CD4-positive, alpha-beta T cell treated with Interleukin-4 for 1 hour (primary cell): ENCODE measurements at places on chromosomes 11 and 22.

- no peak for DNase-seq
Measured at GRCh38 chr11:74694136-74694930, 36.9 kb downstream of the CHRDL2 start.

- DNase-seq: peak; percentile 69
Measured at GRCh38 chr11:118240999-118241763, 11.0 kb downstream of the MPZL3 start.

DNA sequence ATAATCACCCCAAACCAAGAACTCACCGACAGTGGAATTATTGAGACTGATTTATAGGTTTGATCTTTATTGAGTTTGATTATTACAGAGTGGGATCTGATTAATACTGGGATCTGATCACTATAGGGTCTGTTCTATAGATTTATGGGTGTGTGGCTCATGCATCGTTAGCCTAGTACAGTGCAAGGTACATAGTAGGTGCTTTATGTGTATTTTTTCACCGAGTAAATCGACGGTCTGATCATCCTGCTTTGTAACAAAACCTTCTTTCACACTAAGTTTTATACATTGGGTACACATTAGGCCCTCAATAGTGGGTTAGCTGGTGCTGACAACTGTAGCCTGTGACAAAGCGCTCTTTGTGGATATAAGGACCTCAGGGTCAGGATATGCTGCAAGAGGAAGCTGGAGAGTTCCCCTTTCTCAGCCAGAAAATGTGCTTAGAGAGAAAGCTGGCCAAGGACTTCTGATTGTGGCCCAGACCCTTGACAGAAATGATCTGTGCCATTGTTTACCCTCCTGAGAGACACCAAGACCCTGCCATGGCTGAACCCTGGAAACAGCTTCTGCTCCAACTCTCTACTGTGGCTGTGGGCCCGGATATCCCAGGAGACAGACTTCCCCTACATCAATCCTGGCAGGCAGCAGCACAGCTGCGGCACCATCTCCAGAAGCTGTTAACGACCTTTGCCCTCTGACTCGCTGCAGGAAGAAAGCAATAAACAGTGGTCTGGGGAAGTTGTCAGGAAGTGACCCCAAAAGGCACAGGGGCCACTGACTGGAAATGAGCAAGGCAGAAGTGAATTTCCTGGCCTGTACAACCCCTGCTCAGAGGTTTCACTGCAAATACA, 16.1 kb upstream of the TPP1 start:
- peak; percentile 22 for DNase-seq

- DNase-seq: no peak
Measured at GRCh38 chr11:36464720-36465119, 45.4 kb downstream of the TRAF6 start.

- DNase-seq: no peak
Measured at GRCh38 chr11:16923987-16924386, 90.2 kb downstream of the PLEKHA7 start.

DNA sequence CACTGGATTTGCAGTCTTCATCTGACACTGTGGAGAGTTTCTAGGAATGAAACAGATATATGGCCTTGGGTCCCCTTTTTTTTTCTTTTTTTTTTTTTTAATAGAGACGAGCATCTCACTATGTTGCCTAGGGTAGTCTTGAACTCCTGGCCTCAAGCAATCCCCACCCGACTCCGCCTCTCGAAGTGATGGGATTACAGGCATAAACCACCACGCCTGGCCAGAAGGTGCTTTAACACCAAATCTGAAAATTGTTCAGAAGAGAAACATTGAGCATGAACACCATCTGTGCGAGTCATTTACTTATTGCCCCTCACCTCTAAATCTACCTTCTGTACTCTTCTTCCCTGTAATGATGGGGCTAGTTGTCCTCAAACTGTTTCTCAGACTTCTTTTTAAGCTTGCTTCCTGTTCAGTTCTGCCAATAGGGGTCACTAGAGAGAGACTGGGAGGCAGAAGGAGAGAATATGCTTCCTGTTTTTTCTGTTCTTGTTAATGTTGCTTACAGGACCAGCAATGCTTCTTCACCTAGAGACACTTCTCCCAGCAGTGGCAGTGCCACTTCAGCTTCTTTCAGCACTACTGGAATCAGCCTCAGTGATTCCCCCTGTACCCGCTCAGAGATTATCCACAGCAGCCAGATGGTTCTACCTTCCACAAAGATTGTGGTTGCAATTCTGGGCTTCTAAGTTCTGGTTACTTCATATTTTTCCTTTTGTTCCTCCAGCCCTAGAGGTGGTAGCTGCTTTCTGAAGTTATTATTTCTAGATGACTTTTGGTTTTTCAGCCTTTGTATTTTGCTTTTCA, 20.8 kb upstream of the ZBED5 start:
- DNase-seq: peak; percentile 53

GRCh38 chr22:20198557-20199319, 47.9 kb upstream of the CCDC188 start:
- DNase-seq: no peak

DNA sequence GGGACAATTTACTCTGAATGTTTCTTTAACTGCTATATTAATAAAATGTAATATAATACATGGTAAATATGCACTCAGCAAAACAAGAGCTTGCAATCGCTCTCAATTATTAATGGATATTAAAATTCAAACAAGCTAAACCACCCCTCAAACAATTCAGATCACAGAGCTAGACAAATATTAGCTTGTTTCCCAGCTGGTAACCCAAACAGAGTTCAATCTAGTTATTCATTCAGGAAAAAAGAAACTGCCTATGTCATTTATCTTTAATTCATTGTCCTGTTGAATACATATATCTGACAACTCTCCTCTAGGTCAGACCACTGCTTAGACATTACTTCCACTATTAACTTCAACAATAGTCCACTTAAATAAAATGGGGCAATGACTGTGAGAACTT, 78.7 kb downstream of the SERGEF start:
- DNase-seq: no peak

- no peak for DNase-seq
Measured at GRCh38 chr22:45481661-45482060, 21.0 kb upstream of the FBLN1 start.

DNA sequence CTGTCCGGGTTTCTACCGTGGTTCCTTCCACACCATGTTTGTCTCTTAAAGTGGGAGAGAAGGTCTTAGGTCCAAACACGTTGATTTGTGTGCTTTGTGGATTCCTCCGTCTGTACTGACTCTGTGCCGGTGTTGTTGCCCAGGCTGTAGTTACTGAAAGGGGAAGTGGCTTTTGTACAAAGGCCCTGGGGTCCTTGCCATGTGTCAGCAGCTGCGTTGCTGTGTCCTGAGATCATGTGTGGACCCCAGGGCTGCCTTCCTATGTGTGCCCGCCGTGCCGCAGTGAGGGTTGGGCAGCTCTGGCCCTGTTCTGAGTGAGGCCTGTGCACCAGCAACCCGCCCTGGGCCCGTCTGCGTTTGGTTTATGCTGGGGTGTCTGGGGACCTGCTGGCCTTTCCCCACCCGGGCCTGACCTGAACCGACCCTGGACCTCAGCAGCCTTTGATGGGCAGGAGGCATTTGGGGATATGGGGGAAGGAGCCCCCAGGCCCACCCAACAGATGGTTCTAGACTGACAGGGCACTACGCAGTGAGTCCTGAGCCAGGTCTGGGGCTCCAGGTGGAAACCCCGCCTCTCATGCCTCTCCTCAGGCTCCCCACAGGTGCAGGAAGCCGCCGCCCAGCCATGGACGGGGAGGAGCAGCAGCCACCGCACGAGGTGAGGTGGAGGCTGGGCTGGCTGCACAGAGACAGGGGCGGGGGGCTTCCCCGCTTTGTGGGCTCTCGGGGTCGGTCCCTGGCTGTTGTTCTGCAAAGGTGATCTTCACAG, 6.9 kb downstream of the TRABD start:
- DNase-seq: peak; percentile 73

DNA sequence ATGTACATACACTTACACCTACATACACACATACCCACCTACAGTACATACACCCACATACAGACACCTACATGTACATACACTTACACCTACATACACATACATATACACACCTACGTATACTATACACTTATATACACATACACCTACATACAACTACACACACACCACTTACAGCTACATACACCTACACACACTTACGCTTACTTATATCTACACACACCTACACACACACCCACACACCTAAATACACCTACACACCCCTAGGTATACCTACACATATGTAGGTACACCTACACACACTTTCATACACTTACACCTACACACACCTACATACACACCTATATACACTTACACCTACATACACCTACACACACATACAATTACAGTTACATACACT, 61.0 kb downstream of the ARHGAP8 start:
- no peak for DNase-seq

DNA sequence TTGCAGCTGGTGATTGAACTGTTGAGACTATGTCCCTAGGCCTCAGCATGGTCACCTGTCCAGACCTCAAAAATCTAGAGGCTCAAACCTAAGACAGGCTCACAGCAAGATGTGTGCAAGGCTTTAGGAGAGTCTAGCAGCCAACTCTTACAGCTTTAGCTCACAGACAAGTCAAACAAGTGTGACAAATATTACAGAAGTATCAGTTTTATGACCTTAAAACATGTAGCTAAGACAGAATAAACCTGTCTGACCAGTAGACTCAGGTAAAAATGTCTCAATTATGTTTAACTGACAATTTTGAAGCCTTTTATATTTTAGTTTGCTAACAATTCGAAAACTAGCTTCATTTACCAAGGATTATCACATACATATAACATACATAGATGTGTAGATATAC, 80.0 kb upstream of the HTATIP2 start:
- no peak for DNase-seq

DNA sequence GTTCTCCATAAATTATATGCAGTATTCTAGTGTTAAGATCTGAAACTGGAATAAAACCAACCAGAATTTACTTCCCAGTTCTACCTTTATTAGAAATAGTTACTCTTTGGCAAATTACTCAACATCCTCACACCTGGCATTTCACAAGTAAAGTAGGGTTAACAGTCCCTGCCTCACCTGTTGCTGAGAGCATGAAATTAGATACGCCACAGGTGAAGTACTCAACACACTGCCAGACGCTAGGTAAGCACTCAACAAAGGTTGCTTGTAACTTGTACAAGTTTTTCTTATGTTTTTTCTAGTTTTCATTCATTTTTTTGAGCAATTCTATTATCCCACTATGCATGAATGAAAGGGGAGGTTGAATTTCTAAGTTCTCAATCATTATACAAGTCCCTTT, 267.6 kb upstream of the ARHGAP42 start:
- DNase-seq: no peak

- no peak for DNase-seq
Measured at GRCh38 chr22:20428496-20429253, 8.9 kb downstream of the SCARF2 start.

DNA sequence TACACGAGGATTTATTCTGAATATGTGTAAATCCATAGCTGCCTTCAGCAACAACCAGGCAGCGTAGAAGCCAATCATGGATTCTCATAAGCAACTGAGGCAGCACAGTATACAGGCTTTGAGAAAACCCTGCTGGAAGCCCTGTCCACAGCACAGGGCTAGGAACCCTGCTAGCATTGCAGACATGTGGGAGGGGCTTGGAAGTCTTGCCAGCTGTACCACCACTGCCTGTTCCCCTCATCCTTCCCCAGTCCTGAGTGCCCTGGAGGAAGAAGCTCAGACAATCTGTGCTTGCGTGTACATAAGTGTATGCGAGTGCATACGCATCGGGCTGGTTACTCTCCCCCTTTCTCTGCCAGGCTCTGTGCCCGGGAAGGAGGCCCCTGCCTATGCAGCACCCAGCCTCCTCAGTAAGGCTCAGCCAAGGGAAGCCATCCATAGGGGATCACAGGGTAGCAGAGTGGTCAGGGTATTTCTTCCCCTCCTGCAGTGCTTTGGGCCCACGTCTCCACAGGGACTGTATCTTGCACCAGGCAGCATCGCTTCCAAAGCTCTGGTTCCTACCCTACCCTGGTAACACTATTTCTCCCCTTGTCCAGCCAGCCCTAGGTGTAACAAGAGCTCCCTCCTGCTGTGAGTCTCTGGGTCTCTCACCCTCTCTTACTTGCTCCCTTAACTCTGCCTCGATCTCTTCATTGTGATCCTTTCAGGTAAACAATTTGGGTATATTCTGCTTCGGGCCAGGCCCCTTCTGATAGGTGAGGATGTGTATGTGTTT, 90.5 kb downstream of the GALNT18 start:
- no peak for DNase-seq

GRCh38 chr11:34756591-34756990, 135.7 kb downstream of the EHF start:
- DNase-seq: no peak

DNA sequence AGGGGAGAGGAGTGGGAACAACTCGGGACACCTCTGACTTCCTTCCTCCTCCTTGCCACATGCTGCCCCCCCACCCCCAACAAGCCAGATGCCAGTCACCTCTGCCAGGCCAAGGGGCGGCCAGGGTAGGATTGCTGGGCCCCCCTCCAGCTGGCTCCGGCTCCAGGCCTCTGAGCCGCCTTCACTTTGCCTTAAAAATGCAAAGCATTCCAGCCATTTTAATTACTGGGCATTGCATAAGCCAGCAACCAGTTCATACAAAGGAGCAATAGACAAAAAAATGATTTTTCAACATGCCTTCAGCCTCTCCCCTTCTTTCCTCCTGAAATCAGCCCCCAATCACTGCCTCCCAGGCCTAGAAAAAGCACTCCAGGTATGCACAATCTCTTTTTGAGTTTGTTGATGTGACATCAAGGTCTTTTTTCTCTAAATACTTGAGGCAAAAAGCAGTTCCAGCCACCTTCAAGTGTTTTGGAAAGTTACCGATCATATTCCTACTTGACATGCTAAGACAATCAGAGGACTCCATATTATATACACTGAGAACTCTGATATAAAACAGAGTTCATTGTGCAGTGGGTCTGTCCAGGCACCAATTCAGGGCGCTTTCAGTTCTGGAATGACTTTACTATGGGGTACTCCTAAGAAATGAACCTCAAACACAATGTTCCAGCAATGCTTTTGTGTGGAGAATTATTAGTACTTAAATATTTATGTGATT, 12.4 kb upstream of the TIMP3 start:
- DNase-seq: no peak

DNA sequence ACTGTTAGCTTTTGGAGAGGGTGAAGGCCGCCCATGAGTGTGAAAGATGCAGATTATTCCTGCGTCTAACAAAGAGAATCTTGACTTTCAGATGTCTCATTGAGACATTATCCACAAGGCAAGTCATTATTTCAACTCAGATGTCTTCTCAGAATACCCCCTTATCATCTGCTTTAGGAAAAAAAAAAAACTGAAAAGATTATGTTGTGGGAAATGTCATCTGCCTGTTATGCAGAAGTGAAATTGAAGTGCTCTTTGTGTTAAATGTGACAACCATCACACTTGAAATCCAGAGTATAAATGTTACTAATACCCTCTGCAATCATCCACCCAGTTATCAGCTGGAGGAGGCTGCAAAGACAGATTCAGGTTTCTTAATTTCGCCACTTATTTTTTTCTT, 239.6 kb downstream of the LARGE1 start:
- no peak for DNase-seq
